ENCODE measurements at places on chromosomes 5 and 9.

DNA sequence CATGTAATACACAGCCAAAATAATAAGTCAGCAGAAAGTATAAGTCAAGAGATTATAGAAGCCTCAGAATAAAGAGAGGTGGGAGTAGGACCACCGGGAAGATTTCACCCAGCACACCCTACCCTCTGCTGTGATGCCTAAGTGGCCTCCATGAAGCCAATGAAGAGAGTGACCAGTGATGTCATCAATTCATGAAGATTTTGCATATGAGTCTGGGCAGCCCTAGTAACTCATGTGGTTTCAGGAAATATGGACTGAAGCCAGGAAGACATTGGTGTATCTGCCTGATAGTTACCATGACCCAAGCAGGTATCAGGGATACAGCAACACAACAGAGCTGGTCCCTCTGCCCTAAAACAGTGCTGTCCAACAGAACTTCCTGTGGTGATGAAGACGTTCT, 135.3 kb downstream of the ADAMTS12 start:
- no peak for DNase-seq

DNA sequence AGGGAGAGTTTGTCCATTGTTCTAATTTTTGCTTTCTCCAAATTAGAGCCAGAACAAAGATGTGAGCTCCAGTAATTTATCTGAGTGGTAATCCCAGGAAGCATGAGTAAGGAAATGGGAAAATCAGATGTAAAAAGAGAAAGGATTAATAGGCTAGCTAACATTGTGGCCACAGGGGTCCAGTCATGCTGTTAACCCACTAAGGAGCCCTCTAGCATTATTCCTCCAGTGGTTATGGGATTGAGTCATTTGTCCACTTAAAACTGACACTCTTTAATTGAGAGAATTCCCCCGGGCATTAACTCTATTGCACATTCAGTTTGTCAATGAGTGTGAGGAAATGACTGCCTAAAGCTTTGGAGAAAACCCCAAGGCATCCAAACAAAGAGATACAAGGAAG, 700.3 kb upstream of the TYRP1 start:
- no peak for DNase-seq

- DNase-seq: no peak
Measured at GRCh38 chr5:127343866-127344265, 53.3 kb downstream of the MEGF10 start.

GRCh38 chr5:16855485-16855884, 80.6 kb downstream of the MYO10 start:
- no peak for DNase-seq

- no peak for DNase-seq
Measured at GRCh38 chr9:19552282-19553105, 143.7 kb downstream of the ACER2 start.

DNA sequence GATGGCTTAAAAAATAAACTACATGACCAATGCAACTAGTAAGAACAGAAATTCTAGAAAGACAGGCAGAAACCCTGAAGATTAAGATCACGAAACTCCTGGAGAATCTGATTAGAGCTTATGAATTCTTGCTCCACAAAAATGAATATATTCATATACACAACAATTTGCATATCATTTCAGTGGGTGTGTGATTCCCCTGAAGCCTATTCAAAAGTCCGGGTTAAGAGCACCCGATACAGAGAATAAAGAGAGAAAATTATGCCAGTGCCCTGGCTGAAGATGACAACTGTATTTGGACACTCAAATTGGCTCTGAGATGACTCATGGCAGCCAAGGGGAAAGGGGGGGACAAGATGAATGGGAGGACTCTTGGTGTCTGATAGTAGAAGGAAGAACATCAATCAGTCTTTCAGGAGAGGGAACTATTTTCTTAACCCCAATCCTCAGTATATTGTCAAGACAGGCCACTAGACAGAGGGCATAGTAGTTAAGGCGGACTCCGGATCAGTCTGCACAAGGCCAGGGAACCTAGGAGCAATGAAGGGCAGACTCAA, 6.0 kb downstream of the TMOD1 start:
- DNase-seq: no peak

DNA sequence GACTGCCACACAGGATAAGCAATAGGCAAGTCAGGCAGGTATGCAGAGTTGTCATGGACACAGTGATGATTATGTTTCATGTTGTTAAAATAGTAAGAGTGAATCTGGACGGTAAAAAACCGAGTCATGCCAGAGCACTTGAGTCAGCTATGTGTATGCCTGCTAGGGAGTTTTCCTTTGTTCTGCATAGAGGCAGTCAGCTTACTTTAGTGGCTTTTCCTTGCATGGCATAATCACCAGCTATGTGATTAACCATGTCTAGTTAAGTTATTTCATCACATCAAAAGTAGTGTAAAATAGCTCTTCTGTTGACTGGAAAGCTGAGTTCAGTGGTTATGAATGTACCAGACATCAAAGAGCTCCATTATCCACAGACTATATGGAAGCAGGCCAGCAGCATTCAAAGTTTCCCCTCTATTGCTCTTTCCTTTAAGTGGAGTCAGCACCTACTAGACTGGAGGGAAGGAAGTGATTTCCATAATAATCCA, 989.8 kb downstream of the TLE1 start:
- no peak for DNase-seq

- DNase-seq: no peak
Measured at GRCh38 chr5:150190503-150190979, 679 bp downstream of the SLC6A7 start.

GRCh38 chr9:95720496-95720895, 155.0 kb upstream of the ERCC6L2 start:
- DNase-seq: no peak

- no peak for DNase-seq
Measured at GRCh38 chr5:2891781-2892180, 140.3 kb upstream of the IRX2 start.

- no peak for DNase-seq
Measured at GRCh38 chr9:38208206-38208901, 139.3 kb upstream of the SHB start.

GRCh38 chr5:139877129-139877597, 81.6 kb downstream of the PSD2 start:
- DNase-seq: no peak

GRCh38 chr5:177510567-177511053, 984 bp upstream of the DOK3 start:
- DNase-seq: no peak

GRCh38 chr9:134040781-134041648, 15.7 kb downstream of the BRD3OS start:
- no peak for DNase-seq

DNA sequence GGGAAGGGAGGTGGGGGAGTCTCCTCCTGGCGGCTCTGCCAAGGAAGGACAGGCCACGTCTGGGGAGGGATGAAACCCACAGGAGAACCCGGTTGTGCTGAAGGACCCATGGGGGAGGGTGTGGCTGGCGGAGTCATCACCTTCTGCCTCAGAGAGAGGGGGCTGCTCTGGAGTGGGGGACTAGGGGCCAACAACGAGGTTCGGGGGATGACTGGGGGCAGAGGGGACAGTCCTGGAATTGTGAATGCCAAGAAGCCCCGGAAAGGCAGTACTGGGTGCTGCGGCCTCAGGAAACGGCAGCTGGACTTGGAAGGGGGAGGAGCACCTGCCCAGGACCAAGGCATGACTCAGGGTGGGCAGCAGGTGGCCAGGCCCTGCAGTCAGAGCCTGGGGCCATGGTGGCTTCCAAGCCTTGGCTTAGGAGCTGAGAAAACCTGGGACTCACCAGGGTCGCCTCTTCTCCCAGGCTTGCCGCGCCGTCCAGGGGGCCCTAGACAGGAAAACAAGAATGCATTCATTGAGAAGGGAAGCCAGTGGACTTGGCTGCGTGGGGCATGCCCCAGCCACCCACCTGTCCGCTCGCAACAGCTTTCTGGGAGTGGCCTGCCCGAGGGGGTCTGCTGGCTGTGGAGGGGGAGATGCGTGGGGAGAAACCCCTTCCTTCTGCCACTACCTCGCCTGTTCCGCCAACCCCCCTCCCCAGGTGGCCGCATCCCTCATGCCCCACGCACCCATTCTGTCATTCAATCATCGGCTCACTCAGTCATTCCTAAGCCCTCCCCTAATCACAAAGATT, 74.0 kb upstream of the PHYKPL start:
- DNase-seq: no peak

GRCh38 chr9:91623004-91623403, 199.4 kb upstream of the NFIL3 start:
- no peak for DNase-seq

- no peak for DNase-seq
Measured at GRCh38 chr5:38780945-38781344, 64.9 kb upstream of the OSMR start.

- DNase-seq: no peak
Measured at GRCh38 chr5:1220831-1221230, 4.3 kb upstream of the SLC6A18 start.

DNA sequence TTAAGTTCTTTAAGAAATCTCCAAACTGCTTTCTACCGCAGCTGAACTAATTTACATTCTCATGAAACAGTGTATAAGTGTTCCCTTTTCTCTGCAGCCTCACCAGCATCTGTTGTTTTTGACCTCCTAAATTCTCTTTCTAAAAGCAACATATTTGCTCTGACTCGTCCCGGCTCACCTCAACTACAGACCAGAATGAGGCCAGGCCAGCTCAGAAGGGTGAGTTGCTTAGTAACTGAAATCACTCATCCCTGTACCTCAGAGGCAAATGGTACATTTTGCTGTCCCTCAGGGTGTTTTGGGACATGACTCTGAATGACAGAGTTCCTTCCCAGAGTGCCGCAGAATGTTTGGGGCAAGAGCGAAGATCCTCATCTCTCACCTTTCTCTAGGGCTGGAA, 127.5 kb downstream of the FRMD3 start:
- no peak for DNase-seq

DNA sequence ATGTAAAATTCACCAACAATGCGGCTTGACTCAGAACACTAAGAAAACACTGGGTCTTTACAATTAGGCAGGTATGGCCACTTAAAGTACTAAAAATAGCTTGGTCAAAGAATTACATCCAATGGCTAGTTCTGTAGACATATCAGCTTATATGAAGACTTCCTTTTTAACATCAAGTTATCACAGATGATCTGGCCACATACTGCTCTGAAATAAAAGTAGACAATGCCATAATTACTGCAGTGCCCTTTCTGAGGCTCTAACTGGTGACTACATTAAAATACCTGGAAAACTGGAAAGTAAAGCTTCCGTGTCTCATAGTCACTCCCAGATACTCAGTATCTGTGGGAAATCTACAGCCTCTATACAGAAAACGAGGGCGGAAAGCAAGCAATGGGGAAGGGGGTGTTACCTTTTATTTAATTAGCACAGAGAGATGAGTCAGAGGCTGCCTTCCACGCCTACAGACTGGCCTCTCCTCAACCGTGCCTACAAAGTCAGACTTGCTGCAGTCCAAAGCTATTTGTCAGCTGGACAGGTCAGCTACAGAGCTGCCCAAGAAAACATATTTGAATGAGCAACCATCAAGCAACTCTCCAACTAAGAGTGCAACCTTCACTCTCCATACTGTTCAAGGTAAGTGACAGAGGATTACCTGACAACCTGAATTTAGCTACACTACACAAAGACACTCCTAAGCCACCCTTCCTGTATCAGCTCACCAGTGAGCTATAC, 8.7 kb downstream of the SERINC5 start:
- DNase-seq: peak; percentile 56

- DNase-seq: no peak
Measured at GRCh38 chr5:1484730-1485578, 38.8 kb downstream of the LPCAT1 start.

GRCh38 chr5:128539038-128539429, 989 bp upstream of the FBN2 start:
- DNase-seq: no peak

DNA sequence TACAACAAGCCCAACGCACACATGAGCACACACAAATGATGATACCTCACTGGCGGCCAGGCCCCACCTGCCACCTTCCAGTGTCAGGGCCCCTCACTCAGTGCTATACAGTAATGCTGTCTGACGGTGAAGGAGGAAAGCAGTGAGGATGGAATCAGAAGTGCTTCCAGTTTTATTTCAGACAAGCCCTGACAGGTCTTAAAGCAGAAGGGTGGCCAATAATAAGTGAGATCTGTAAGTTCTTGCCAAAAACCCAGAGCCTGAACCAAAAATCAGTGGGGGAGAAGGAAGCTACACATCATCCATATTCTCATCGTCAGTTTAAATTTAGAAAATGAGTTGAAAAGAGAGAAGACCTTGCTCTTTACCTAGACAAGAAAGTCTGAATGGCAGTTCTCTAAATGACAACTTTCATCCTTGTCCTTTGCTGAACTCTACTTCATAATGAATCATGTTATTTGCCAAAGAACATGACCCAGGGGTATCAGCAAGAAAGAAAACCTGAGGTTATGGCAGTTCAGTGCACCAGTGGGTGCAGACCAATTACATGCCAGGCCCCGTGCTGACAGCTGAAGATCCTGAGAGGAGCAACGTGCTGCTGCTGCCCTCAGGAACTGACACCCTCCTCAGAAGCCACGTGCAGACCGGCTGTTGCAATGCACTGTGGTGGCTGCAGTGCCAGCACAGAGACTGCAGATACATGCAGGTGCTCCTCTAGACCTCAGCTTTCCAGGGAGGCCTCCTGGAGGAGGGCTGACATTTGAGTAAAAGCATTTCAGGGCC, 118.7 kb downstream of the DROSHA start:
- no peak for DNase-seq

- no peak for DNase-seq
Measured at GRCh38 chr5:178194026-178194425, 6.9 kb upstream of the GMCL2 start.

- DNase-seq: no peak
Measured at GRCh38 chr5:125228363-125229070, 482.1 kb upstream of the ZNF608 start.

GRCh38 chr9:136840877-136841645, 1.2 kb upstream of the AJM1 start:
- no peak for DNase-seq

- no peak for DNase-seq
Measured at GRCh38 chr9:126097679-126098078, 228.9 kb upstream of the MVB12B start.

GRCh38 chr5:120258123-120258522, 206.0 kb upstream of the PRR16 start:
- no peak for DNase-seq

DNA sequence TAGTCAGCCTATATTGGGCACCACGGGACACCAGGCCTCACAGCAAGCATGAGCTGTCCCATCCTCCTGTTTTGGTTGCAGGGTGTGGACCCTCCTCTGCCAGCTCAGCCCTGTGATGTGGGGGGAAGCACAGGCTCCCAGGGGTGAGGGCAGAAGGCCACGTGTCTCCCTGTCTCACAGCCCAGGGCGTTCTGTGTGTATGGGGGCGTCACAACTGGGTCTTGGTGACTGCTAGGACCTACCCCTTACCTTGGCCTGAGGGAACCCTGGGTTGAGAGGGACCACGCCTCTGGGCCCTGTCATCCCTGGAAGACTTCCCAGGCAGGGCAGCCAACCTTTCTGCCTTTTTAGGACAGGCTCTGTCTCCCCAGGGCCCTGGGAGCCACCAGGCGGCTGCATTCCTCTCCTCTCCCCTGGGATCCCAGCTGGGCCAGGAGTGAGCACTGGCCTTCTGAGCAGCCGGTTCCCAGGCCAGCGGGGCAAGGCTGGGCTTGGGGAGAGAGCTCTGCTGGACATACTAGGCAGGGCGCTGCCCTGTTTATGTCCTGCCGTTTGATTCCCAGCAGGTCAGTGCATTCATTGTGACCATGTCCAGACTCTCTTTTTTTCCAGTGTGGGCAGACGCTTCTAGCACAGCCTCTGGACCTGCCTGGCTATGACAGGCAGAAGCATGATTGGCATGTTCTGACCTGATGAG, 97.4 kb downstream of the DAB2IP start:
- no peak for DNase-seq

GRCh38 chr9:115590011-115590410, 472.1 kb upstream of the TNC start:
- no peak for DNase-seq

Measured in stimulated activated CD4-positive, alpha-beta T cell treated with anti-CD3 and anti-CD28 coated beads, Interleukin-4, amount 100 ng/mL, for 24 hours (primary cell).